ENCODE measurements at places on chromosomes 3 and 15. TPM values are rescaled to one million over a fixed set of nuclear protein-coding genes. Genes with fewer than 3 reads are reported as not detected.

DNA sequence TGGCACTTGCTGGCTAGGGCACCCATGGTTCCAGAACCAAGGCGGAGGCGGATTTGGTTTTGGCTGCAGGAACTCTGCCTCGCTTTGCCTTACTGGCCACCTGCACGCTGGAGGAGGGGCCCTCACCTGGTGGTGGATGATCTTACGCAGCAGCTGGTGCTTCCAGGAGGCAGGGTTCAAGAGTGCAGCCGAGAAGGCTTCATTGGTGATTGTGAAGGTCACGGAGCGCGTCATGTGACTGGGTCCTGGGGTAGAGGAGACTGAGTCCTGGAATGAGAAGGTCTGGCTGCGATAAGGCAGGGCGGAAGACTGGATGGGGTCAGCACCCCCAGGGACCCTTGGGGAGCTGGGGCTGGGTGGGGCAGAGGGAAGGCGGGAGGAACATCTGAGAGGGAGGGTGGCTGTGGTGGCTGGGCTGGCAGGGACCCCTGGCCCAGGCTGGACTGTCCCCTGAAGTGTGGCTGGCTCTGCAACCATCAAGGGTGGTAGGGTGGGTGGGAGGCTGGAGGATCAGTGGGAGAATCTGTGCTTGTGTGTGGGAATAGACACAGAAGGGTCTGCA is 25.8 kb upstream of the GOLGA6C start:
- no peak overlapping the region for H3K4me3 ChIP-seq
- H3K36me3 ChIP-seq: no peaks in the 10 kb centered on the region
- no peaks in the 10 kb centered on the region for H3K27me3 ChIP-seq
- DNase-seq: no peak
- no peak overlapping the region for H3K27ac ChIP-seq

- no peaks in the 10 kb centered on the region for H3K4me1 ChIP-seq
- no peak overlapping the region for H3K4me3 ChIP-seq
- no peak overlapping the region for H3K27ac ChIP-seq
- no peak for DNase-seq
Measured at GRCh38 chr3:197019021-197019420, 10.6 kb downstream of the MELTF start.

The OR4F15 gene
- total RNA-seq: not detected

- H3K27ac ChIP-seq: no peak overlapping the region
- no peaks in the 10 kb centered on the region for H3K36me3 ChIP-seq
- H3K4me3 ChIP-seq: no peak overlapping the region
Measured at GRCh38 chr3:65503776-65504175, 534.9 kb downstream of the MAGI1 start.

The SNTN gene
- not detected for total RNA-seq

- H3K27ac ChIP-seq: no peak overlapping the region
- no peaks in the 10 kb centered on the region for H3K36me3 ChIP-seq
- DNase-seq: no peak
- H3K27me3 ChIP-seq: no peaks in the 10 kb centered on the region
- no peaks in the 10 kb centered on the region for H3K4me1 ChIP-seq
Measured at GRCh38 chr15:81813215-81813614, 232.6 kb downstream of the MEX3B start.

The GADL1 gene
- not detected for total RNA-seq

The PLSCR5 gene
- total RNA-seq: not detected

DNA sequence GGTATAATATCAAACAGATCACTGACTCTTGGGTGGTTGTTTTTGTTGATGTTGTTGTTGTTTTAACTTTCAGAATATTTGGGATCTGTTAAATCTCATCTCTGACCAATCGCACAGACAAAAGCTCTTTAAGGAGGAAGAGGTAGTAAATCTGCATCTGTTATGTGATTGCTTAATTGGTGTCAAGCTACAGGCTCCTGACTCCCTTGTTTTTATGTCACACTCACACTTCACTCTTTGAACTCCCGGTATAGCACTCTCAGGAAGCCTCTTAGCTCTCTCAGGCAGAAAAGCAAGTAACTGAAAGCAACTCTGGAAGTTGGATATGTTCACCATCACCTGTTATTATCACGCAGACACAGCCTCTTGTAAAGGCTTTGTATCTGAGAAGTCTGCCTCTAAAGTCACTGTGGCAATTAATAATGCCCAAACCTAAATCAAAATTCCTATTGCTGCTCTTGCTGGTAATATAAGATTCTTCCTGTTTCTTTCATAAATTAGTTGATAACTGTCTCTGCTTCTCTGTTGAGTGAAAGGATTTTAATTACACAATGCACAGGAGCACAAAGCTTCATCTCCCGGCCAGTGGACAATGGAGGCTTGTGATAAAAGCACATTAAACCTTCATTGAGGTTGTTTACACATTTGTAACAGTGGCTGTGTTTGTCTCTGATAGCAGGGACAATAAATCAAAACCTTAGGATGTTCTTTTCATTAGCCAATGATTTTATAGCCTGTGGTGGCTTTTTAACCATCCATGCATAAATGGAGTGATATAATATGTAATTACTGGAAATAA is 576.7 kb downstream of the MFSD1 start:
- H3K27me3 ChIP-seq: no peaks in the 10 kb centered on the region
- no peak overlapping the region for H3K4me3 ChIP-seq
- H3K4me1 ChIP-seq: no peaks in the 10 kb centered on the region
- no peak overlapping the region for H3K27ac ChIP-seq
- no peaks in the 10 kb centered on the region for H3K36me3 ChIP-seq

The SPTBN5 gene
- 2.1 TPM for total RNA-seq

- no peak for DNase-seq
- no peak overlapping the region for H3K4me3 ChIP-seq
- H3K36me3 ChIP-seq: no peaks in the 10 kb centered on the region
Measured at GRCh38 chr3:186044968-186045367, 63.9 kb downstream of the ETV5 start.

- no peaks in the 10 kb centered on the region for H3K36me3 ChIP-seq
- H3K27me3 ChIP-seq: no peaks in the 10 kb centered on the region
- H3K27ac ChIP-seq: peak overlapping the region; percentile 88
- H3K4me3 ChIP-seq: peak overlapping the region; percentile 27
- no peak for DNase-seq
Measured at GRCh38 chr3:50245831-50246516, 10.0 kb downstream of the GNAI2 start.

- no peaks in the 10 kb centered on the region for H3K27me3 ChIP-seq
- H3K27ac ChIP-seq: no peak overlapping the region
- peak; percentile 10 for DNase-seq
- no peaks in the 10 kb centered on the region for H3K4me1 ChIP-seq
- no peak overlapping the region for H3K4me3 ChIP-seq
Measured at GRCh38 chr15:100241572-100242482, 99.9 kb downstream of the ADAMTS17 start.

- no peak overlapping the region for H3K4me3 ChIP-seq
- H3K36me3 ChIP-seq: no peaks in the 10 kb centered on the region
- H3K27ac ChIP-seq: no peak overlapping the region
Measured at GRCh38 chr15:62752657-62753517, 289.7 kb upstream of the TPM1 start.

GRCh38 chr15:70443486-70444273 is 319.7 kb downstream of the UACA start:
- H3K27ac ChIP-seq: no peak overlapping the region
- H3K4me1 ChIP-seq: no peaks in the 10 kb centered on the region
- no peaks in the 10 kb centered on the region for H3K27me3 ChIP-seq
- no peaks in the 10 kb centered on the region for H3K36me3 ChIP-seq

DNA sequence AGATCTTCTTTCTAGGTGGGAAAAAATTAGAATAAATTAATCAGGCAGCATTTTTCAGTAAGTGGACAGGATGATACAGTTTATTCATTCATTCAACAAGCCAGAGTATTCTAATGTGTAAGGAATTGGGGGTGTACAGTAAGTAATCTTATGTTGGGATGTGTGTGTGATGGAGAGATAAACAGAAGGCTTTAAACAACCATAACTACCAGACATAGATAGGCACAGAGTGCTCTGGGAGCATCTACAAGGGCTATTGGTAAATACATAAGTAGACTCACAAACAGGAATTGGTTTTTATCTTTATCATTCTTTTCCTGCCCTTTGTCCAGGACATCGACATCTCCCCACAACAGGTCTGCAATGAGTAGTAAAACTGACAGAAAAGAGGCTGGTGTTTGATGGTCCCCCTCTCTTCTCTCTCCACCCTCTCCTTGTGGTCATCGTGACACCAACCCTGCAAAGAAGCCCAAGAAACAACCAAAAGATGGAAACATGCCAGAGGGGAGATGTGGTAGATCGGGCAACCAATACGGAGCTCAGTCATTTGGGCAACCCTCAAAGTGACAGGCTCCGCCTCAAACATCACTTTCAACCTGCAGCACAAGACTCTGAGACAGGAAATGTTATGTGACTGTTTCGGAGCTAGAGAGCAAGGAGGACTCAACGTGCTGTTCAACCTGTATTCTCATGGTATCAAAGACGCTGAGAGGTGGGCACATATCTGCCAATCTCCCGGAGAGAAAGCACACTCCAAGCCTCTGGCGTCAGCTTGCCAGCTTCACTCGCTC is 28.7 kb upstream of the B3GNT5 start:
- H3K4me3 ChIP-seq: no peak overlapping the region
- DNase-seq: no peak
- no peak overlapping the region for H3K27ac ChIP-seq
- no peaks in the 10 kb centered on the region for H3K4me1 ChIP-seq
- H3K27me3 ChIP-seq: peaks cover 2% of the 10 kb centered on the region
- no peaks in the 10 kb centered on the region for H3K36me3 ChIP-seq

The FRMD5 gene
- 18.3 TPM for total RNA-seq

GRCh38 chr3:40265181-40265580 is 44.3 kb upstream of the EIF1B start:
- no peak overlapping the region for H3K27ac ChIP-seq
- H3K27me3 ChIP-seq: no peaks in the 10 kb centered on the region
- no peak overlapping the region for H3K4me3 ChIP-seq
- no peaks in the 10 kb centered on the region for H3K4me1 ChIP-seq
- H3K36me3 ChIP-seq: no peaks in the 10 kb centered on the region

The MFAP1 gene
- 29.7 TPM for total RNA-seq

The ROPN1 gene
- not detected for total RNA-seq

- H3K4me1 ChIP-seq: peaks cover 12% of the 10 kb centered on the region
- H3K27ac ChIP-seq: peak within 1 kb of the TSS; percentile 85
- peak within 1 kb of the TSS; percentile 71 for H3K4me3 ChIP-seq
- no peak for DNase-seq
- H3K36me3 ChIP-seq: no peaks in the 10 kb centered on the region
Measured at GRCh38 chr3:51967384-51968169, at the start of gene PCBP4. TSS of gene PCBP4 (minus strand) at chr3:51967454. CDS start at chr3:51961240, 6,214 bp downstream.

The THPO gene
- not detected for total RNA-seq

The IDH2 gene
- 197 TPM for total RNA-seq

The TTLL3 gene
- 15.7 TPM for total RNA-seq

GRCh38 chr15:65759441-65759840 is 32.7 kb downstream of the DENND4A start:
- DNase-seq: no peak
- no peaks in the 10 kb centered on the region for H3K4me1 ChIP-seq
- H3K27me3 ChIP-seq: no peaks in the 10 kb centered on the region
- H3K27ac ChIP-seq: no peak overlapping the region
- H3K4me3 ChIP-seq: no peak overlapping the region

- peak overlapping the region; percentile 74 for H3K27ac ChIP-seq
- H3K36me3 ChIP-seq: no peaks in the 10 kb centered on the region
- H3K4me3 ChIP-seq: peak overlapping the region; percentile 53
- H3K27me3 ChIP-seq: no peaks in the 10 kb centered on the region
- H3K4me1 ChIP-seq: peaks cover 36% of the 10 kb centered on the region
- no peak for DNase-seq
Measured at GRCh38 chr15:52294881-52295420, 653 bp downstream of the MYO5C start.

The TCAIM gene
- total RNA-seq: 19.5 TPM

- no peak overlapping the region for H3K4me3 ChIP-seq
- H3K36me3 ChIP-seq: no peaks in the 10 kb centered on the region
- no peak overlapping the region for H3K27ac ChIP-seq
- no peak for DNase-seq
Measured at GRCh38 chr15:81256916-81257315, 60.2 kb downstream of the IL16 start.

The ANAPC13 gene
- 68.8 TPM for total RNA-seq

DNA sequence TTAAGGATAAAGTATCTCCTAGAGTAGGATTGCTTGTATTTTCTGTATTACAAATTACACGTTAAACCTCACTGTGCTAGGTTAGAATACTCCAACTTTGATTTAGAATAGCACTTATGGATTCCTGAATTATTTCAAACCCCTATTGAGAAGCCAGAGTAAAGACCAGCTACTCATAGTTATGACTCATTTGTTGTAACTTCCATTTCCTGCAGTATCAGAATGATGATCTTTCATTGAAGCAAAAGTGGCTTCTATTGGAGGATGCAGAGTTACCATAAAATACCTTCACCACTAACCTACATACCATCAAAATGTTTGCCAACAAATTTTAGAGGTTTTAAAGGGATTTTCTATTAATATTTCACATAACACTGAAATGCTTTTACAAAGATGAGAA is 1322.7 kb upstream of the ALCAM start:
- no peaks in the 10 kb centered on the region for H3K36me3 ChIP-seq
- no peak overlapping the region for H3K27ac ChIP-seq
- no peaks in the 10 kb centered on the region for H3K4me1 ChIP-seq
- no peak overlapping the region for H3K4me3 ChIP-seq

DNA sequence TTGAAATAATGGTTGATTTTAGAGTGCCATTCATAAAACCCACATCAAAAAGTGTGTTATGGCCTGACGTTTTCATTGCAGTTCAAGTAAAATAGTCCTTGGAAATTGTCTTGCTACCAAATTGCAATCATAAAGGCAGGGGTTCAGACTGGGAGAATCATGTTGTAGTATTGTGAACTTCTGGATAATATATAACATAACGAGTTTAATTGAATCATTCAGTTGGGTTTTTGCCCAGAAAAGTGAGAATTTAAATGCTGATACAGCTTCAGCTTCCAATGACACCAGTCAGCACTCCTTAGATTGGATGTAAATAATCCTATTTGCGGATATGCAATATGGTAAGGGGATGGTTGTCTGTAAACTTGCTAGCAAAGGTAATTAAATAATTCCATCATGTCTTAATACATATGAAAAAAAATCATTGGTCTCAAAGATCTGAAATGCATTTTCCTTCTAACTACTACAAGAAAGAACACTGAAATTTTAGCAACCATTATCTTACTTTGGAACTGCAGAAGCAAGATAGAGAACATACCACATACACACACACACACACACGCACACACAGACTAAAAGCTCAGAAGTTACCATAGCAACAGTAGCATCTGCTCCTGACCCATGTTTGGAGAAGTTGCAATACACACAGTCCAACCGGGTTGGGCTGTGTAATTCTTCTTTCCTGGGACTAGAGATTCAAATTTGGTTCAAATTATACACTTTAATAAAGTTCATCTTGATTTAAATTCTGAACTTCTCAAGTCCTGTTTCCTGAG is 686.2 kb upstream of the NR2F2 start:
- H3K4me1 ChIP-seq: no peaks in the 10 kb centered on the region
- H3K36me3 ChIP-seq: no peaks in the 10 kb centered on the region
- H3K27ac ChIP-seq: no peak overlapping the region
- H3K4me3 ChIP-seq: no peak overlapping the region

The NR1I2 gene
- total RNA-seq: not detected

The DLL4 gene
- 0.31 TPM for total RNA-seq

- H3K27ac ChIP-seq: no peak overlapping the region
- H3K4me3 ChIP-seq: no peak overlapping the region
- H3K36me3 ChIP-seq: no peaks in the 10 kb centered on the region
- no peaks in the 10 kb centered on the region for H3K27me3 ChIP-seq
- DNase-seq: no peak
Measured at GRCh38 chr3:37114251-37115145, 59.9 kb downstream of the LRRFIP2 start.
